CD8-positive, alpha-beta T cell (primary cell): ENCODE measurements at places on chromosomes 1 and 21. TPM values are rescaled to one million over a fixed set of nuclear protein-coding genes. Genes with fewer than 3 reads are reported as not detected.

The LHX8 gene
- not detected for total RNA-seq

The PCP4L1 gene
- total RNA-seq, result not detected

The MANEAL gene
- total RNA-seq, result 0.61 TPM

GRCh38 chr1:63318201-63318979 lies 4.0 kb upstream of the FOXD3 start:
- no peak for DNase-seq

DNA sequence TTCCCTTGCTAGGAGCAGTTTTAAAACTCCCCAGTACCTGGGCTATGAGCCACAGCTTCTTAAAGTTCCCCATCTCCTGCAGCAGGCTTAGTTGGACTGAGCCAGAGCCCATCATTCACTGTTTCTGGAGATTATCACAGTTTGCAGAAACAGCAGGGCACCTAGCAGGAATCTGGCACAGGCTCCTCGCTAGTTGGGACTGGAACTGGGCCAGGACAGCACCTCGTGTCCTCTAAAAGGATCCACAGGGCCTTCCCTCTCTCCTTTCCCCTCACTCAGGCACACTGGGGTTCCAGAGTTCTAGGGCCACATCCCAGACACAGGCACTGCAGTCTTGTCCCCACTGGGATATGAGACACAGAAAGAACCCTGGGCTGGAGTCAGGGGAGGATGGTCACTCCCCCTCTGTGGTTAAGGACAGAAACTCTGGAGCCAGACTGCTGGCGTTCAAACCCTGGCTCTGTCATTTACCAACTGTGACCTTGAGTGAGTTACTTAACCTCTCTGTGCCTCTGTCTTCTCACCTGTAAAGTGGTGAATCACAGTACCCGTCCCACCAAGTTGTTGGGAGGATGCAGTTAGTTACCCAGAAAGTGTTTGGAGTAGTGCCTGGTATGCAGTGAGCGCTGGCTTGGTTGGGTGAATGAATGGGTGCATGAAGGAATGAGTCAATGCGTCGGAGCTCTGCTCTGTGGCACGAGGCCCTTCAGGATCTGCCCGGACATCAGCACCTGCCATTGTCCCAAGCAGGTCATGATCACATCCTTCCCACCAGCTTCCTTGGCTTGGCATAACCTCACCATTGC lies 18.8 kb upstream of the ECE1 start:
- DNase-seq, result no peak

DNA sequence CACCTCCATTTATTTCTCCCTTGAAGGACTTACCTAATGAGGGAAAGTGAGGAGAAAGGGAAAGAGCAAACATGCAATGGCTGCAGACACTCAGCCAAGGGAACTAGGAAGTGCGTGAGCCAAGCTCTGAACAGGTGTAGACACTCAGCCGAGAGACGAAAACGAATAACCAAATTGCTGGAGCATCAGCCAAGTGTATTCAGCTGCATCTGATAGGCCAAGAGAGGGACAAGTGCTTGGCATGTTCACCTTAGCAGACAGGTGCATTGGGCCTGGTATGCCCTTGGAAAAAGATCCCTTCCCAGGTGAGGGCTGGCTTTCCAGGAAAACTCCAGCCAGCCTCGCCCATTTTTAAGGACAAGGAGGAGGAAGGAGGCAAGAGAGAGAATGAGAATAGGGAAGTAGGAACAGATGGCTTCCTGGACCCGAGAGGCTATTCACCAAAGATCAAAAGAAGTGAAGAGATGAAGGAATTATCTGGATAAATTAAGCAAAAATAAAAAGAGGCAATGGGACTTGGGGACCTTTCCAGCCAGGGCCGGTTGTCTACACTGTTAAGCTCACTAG lies 184.7 kb downstream of the TOMM20 start:
- DNase-seq, result no peak

- no peak for DNase-seq
These were observed 57.6 kb downstream of the WLS start for GRCh38 chr1:68174738-68175113.

DNA sequence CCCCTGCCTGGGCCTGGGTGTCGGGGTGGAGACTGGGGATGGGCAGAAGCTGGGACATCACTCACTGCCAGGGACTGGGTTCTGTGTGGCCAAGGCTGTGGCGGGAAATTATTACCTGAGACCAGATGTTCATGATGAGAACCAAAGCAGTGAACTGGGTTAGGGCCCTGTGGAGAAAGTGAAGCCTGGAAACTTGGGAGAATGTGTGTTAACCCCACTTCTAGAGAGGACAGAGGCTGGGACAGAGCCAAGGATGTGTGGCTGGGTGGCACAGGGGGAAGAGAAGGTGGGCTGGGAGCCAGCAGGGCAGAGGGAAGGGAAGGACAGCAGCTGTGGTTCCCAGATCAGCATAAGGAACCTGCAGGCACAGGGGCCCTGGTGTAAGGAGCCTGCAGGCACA lies 31.3 kb downstream of the CNIH3 start:
- DNase-seq, result no peak
